Glutamatergic neuron (in vitro differentiated cells): ENCODE measurements at places on chromosomes 1 and 21. TPM values are rescaled to one million over a fixed set of nuclear protein-coding genes. Genes with fewer than 3 reads are reported as not detected.

- DNase-seq: no peak
- no peaks in the 10 kb centered on the region for H3K36me3 ChIP-seq
- no peak overlapping the region for H3K4me3 ChIP-seq
- no peak overlapping the region for H3K27ac ChIP-seq
Measured at GRCh38 chr1:116115476-116116439, 4.6 kb downstream of the MAB21L3 start.

DNA sequence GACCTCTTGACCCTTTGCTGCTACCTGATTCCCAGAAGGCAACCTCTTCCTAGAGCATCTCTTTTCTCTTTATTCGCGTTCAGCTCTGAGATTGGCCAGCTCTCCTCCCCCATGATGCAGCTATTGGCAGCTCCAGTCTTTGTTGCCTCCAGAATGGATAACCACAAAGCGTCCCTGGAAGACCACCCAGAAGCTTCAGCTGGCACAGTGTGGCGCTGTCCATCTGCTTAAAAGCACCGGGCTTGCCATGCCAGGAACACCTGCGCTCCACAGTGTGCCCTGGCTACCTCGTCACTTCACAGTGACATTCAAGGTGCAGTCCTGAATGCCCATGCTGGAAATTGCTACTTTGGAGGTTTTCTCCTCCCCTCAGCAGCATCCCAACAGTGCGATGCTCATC lies 353.9 kb downstream of the LMO4 start:
- H3K4me3 ChIP-seq: no peak overlapping the region
- no peak for DNase-seq
- H3K36me3 ChIP-seq: no peaks in the 10 kb centered on the region
- no peak overlapping the region for H3K27ac ChIP-seq
- H3K27me3 ChIP-seq: no peaks in the 10 kb centered on the region
- H3K4me1 ChIP-seq: peaks cover 19% of the 10 kb centered on the region

DNA sequence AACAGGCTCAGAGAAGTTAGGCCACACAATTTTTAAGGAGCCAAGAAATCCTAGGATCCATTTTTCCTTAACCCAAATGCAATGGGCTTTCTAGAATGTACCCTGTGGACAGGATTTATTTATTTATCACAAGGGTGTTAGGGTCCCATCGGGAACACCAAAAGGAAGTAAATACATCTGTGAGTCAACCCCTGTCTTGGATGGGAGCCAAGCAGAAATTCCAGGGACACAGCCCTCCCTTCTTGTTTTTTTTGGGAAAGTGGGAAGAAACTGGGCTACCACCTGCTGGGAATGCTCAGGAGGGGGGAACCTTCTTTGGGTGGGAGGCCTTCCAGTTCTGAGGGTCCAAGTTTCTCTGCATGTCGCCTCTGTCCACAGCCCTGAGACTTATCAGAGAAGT lies 1.3 kb downstream of the CRNN start:
- no peak overlapping the region for H3K4me3 ChIP-seq
- no peak for DNase-seq
- peaks cover 19% of the 10 kb centered on the region for H3K4me1 ChIP-seq
- no peaks in the 10 kb centered on the region for H3K36me3 ChIP-seq
- no peak overlapping the region for H3K27ac ChIP-seq

DNA sequence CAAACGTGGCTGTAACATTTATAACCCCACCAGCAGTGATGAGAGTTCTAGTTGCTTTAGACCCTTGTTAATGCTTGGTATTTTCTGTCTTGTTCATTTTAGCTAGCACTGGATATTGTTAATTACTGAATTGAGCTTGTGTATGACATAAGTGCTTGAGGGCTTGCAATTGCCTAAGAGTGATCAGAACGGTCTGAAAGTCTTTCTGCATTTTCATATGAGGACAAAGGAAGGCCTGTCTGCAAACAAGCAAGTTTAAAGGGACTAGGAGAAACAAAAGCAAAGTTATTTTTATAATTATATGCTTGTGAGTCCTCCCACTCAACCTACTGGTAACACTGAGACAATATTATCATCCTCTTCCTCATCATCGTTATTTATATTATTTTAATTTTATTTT lies 305.5 kb upstream of the DUSP10 start:
- H3K36me3 ChIP-seq: no peaks in the 10 kb centered on the region
- H3K27ac ChIP-seq: no peak overlapping the region
- no peak for DNase-seq
- no peaks in the 10 kb centered on the region for H3K4me1 ChIP-seq

The ZNF648 gene
- total RNA-seq: not detected

DNA sequence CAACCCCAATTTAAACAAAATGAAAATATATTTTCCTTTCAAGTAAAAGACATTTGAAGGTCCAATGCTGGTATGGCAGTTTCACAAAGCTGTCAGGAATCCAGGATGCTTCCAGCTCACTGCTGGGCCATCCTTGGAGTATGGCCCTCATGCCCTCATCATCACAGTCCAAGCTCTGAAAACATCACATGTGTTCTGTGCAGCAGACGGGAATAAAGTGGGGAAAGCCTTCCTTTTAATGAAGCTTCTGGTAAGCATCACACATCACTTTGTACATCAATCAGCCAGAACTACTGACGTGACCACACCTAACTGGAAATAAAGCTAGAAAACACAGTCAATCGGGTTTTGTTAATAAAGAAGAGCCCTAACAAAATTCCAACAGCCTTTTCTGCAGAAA lies 22.7 kb downstream of the CDC42BPA start:
- H3K36me3 ChIP-seq: no peaks in the 10 kb centered on the region
- H3K4me1 ChIP-seq: no peaks in the 10 kb centered on the region
- H3K27ac ChIP-seq: no peak overlapping the region
- H3K27me3 ChIP-seq: no peaks in the 10 kb centered on the region

DNA sequence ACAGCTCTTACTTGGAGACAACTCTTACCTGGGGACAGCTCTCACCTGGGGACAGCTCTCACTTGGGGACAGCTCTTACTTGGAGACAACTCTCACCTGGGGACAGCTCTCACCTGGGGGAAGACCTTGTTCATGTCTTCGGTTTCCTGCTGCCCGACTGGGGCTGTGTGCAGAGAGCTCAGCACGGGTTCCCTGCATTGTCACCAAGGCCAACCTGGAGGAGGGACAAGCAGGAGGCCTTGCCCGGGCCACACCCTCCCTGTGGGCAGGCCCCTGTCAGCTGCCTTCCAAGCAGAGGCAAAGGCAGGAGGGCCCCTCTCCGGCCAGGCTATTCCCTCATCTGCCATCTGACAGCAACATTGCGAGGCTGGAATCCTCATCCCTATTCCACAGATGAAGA lies at the start of gene LDLRAD1:
TSS of gene LDLRAD1 (minus strand) at position 208 of the 400 bp plus-strand sequence. CDS start at position 134, 74 bp downstream.
- H3K27me3 ChIP-seq: peaks cover 1% of the 10 kb centered on the region
- no peak within 1 kb of the TSS for H3K4me3 ChIP-seq
- H3K27ac ChIP-seq: no peak within 1 kb of the TSS

The PBX1 gene
- 98.7 TPM for total RNA-seq

The SMPDL3B gene
- total RNA-seq: not detected

GRCh38 chr1:46532498-46533178 lies 18.8 kb downstream of the KNCN start:
- H3K27ac ChIP-seq: no peak overlapping the region
- peaks cover 2% of the 10 kb centered on the region for H3K4me1 ChIP-seq
- peak; percentile 84 for DNase-seq
- peaks cover 23% of the 10 kb centered on the region for H3K27me3 ChIP-seq
- no peak overlapping the region for H3K4me3 ChIP-seq

The IVL gene
- not detected for total RNA-seq

The SLFNL1 gene
- total RNA-seq: 0.20 TPM

The ABCG1 gene
- 31.9 TPM for total RNA-seq

The KPRP gene
- total RNA-seq: not detected

DNA sequence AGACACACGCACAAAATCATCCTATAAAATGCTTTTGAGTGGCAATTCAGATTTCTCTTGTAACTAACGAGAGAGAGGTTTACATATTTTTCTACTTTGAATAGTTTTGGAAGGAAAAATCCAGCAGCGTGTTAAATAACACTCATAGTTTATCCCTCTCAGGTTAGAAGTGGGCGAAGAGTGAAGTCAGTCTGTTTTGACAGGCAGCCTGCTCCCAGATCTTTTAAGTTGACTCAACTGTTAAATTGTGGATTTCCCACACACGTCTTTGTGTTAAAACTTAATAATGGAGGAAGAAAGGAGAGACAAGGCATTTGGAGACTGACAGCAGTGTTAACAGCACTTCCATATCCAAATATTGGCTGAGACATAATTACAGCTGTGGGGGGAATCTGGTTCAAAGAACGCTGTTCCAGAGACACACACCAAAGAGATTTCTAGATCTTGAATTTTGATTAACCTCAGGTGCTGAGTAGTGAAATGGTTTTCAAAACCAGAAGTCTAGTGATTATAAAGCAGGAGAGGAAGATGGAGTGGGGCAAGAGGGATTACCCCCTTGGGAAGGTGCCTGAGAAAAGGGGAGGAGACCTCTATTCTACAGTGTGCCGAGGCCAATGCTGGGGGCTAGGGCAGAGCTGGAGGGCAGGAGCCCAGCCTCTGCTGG lies 2.7 kb downstream of the MAPKAPK2 start:
- H3K36me3 ChIP-seq: no peaks in the 10 kb centered on the region
- peaks cover 6% of the 10 kb centered on the region for H3K27me3 ChIP-seq
- DNase-seq: no peak

DNA sequence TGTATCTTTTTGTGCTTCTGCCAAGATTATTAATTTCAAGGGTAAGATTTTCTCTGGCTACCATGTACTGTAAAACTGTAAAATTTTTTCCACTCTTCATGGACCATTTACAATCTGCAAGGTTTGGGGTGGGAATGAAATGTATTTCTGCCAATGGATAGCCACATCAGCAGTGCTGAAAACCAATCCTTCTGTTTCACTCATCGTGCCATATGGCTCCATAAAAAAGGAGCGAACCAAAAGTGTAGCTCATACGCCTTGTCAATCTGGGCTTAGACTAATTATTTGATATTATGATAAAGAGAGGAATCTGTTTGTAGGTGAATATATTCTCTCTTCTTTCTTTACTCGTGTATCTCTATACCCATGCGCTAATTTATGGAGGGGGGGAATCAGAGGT lies 3.0 kb upstream of the SLC44A5 start:
- DNase-seq: no peak
- no peak overlapping the region for H3K27ac ChIP-seq
- H3K4me1 ChIP-seq: peaks cover 15% of the 10 kb centered on the region
- H3K36me3 ChIP-seq: no peaks in the 10 kb centered on the region
- H3K27me3 ChIP-seq: peaks cover 22% of the 10 kb centered on the region
- peak overlapping the region; percentile 96 for H3K4me3 ChIP-seq

DNA sequence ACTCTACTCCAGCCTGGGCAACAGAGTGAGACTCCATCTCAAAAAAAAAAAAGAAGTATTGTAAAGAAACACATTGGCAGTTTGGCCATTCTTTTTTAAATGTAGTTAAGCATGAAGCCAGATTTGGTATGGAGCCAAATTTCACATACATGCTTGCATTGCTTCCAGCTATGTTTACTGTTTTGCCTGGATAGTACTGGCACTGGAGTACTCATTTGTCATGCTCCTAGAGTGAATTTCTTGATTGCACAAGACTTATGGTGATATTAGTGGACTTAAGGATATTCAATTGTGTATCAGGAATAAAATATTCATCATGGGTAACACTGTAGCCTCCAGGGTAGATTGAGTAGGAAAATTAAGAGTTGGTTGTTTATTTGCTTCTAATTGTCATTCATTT lies 24.5 kb upstream of the SLC9A1 start:
- H3K27ac ChIP-seq: no peak overlapping the region
- H3K27me3 ChIP-seq: no peaks in the 10 kb centered on the region
- no peaks in the 10 kb centered on the region for H3K4me1 ChIP-seq

The FCRL4 gene
- not detected for total RNA-seq

GRCh38 chr1:32754317-32755097 lies 51.9 kb upstream of the SYNC start:
- peak overlapping the region; percentile 46 for H3K27ac ChIP-seq
- H3K36me3 ChIP-seq: no peaks in the 10 kb centered on the region
- H3K4me3 ChIP-seq: peak overlapping the region; percentile 96
- peaks cover 9% of the 10 kb centered on the region for H3K4me1 ChIP-seq
- DNase-seq: peak; percentile 64

The SLC2A1 gene
- total RNA-seq: 25.0 TPM

The ADORA3 gene
- not detected for total RNA-seq

- peaks cover 11% of the 10 kb centered on the region for H3K27me3 ChIP-seq
- no peak for DNase-seq
- H3K27ac ChIP-seq: no peak overlapping the region
- H3K36me3 ChIP-seq: no peaks in the 10 kb centered on the region
Measured at GRCh38 chr1:8767006-8767405, 50.4 kb downstream of the RERE start.

The ATP1A4 gene
- total RNA-seq: not detected

The TRIM62 gene
- 95.7 TPM for total RNA-seq

DNA sequence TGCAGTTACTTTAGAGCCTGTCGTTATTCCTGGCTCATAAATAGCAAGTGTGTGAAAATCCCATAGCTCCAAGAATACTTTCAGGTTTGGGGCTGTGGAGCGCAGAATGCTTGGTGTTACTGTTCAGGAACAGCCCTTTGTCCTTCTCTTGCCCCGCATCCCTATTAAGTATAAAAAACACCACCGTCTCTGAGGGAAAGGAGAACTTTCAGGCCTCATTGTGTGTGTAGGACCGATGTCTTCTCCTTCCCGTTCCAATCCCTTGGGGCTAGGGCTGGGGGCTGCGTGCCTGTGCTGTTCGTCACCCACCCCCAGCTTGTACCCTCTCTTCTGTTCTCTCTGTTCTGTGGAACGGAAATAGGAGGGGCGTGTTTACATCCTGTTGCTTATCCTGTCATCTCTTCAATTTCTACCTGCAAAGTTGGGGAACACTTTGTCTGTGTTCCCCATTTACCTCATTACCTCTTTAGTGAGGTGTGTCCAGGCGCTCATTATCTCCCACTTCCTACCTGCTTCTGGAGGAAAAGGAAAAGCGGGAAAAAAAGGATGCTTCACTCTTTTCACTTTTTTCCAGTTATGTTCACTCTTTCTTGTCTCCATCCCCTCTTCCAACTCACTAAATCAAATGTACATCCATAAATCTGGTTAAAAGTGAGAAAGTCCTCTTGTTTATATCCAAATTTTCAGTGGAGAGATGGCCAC lies 788 bp upstream of the TXNIP start:
- peak; percentile 31 for DNase-seq
- peak overlapping the region; percentile 99 for H3K4me3 ChIP-seq
- peaks cover 28% of the 10 kb centered on the region for H3K36me3 ChIP-seq
- H3K4me1 ChIP-seq: peaks cover 28% of the 10 kb centered on the region
- peaks cover 7% of the 10 kb centered on the region for H3K27me3 ChIP-seq
- H3K27ac ChIP-seq: peak overlapping the region; percentile 98

The TEX38 gene
- not detected for total RNA-seq

- H3K36me3 ChIP-seq: no peaks in the 10 kb centered on the region
- no peak for DNase-seq
- H3K27me3 ChIP-seq: peaks cover 17% of the 10 kb centered on the region
- peaks cover 4% of the 10 kb centered on the region for H3K4me1 ChIP-seq
- no peak overlapping the region for H3K27ac ChIP-seq
- no peak overlapping the region for H3K4me3 ChIP-seq
Measured at GRCh38 chr1:161402446-161402845, 34.8 kb upstream of the CFAP126 start.

DNA sequence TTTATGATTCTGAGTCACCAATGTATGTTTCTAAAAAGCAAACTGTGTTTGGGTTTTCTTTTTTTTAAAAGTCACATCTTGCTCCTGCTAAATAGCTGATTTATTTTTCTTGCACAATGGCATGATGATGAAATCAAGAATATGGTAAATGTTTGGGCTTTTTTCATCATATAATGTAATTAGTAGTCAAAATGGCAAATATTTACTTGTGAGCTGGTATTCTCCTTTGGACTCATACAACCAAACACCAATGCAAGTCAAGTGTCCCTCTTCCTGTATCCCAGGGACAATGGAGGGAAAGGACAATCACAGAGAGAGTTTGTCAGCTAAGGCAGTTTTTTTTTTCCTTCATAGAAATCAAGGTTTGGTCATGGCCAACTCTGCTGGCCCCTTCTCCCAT lies 94.6 kb upstream of the RALGPS2 start:
- no peak overlapping the region for H3K27ac ChIP-seq
- H3K27me3 ChIP-seq: peaks cover 2% of the 10 kb centered on the region
- no peak for DNase-seq
- no peaks in the 10 kb centered on the region for H3K4me1 ChIP-seq
- no peak overlapping the region for H3K4me3 ChIP-seq
